NCI-H1694 treated with DMSO at 0.1 percent for 48 hours (cell line): ENCODE measurements at places on chromosomes 12 and 14.

- DNase-seq: no peak
Observed at GRCh38 chr14:88010331-88010730, 5.4 kb downstream of the GPR65 start.

DNA sequence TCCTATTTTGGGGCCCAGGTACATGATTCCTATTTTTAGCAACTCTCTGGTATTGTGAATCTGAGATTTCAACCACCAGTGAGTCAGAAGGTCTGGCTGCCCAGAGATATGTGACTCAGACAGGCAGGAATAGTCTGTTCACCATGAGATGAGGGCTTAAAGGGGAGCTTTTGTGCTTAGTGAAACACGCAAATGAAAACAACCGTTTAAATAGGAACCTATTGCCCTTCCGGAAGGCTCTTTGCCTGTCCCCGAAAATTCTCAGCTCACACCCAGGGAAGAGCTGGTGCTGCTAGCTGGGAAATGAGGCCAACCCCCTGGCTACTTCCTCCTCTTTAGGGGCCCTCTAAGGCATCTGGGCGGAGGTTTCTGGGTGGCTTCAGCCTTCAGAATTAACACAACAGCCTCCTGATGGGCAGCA, 283.6 kb downstream of the CACNA1C start:
- DNase-seq: no peak

DNA sequence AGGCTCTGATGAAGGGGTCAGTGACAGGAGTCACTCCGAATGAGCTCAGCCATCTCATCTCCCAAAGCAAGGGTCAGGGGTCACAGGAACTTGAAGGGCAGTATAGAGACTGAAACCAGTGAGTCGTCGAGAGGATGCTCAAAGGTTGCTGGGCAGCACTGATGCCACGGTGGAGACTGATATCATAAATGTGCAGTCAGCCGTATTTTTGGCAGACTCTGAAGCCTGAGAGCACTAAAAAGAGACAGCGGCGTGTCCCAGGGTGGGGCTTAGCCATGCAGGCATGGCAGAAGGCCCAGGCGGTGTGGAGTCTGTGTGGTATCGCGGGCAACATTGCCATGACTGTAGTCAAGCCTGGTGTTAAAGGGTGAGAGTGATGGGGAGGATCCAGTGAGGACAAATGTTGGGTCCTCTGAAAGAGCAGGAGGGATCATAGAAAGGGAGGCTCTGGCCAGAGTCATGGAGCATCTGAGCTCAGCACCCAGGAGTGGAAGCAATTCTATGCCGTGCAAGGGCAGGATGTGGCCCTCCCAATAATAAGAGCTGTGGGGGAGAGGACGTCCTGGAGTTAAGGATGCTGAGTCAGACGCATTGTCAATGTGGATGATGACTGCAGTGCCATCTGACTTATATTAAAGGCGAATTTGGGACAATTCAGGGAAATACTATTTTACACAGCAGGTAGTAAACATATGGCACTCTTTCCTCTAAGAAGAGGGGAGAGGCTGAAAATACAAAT, 241.2 kb upstream of the FKBP4 start:
- DNase-seq: no peak

- DNase-seq: no peak
Observed at GRCh38 chr14:98726585-98727405, 545.2 kb downstream of the BCL11B start.

GRCh38 chr14:83257466-83258439, 1724.1 kb upstream of the SEL1L start:
- DNase-seq: no peak

GRCh38 chr12:62802321-62802720, 132.6 kb downstream of the PPM1H start:
- DNase-seq: no peak

DNA sequence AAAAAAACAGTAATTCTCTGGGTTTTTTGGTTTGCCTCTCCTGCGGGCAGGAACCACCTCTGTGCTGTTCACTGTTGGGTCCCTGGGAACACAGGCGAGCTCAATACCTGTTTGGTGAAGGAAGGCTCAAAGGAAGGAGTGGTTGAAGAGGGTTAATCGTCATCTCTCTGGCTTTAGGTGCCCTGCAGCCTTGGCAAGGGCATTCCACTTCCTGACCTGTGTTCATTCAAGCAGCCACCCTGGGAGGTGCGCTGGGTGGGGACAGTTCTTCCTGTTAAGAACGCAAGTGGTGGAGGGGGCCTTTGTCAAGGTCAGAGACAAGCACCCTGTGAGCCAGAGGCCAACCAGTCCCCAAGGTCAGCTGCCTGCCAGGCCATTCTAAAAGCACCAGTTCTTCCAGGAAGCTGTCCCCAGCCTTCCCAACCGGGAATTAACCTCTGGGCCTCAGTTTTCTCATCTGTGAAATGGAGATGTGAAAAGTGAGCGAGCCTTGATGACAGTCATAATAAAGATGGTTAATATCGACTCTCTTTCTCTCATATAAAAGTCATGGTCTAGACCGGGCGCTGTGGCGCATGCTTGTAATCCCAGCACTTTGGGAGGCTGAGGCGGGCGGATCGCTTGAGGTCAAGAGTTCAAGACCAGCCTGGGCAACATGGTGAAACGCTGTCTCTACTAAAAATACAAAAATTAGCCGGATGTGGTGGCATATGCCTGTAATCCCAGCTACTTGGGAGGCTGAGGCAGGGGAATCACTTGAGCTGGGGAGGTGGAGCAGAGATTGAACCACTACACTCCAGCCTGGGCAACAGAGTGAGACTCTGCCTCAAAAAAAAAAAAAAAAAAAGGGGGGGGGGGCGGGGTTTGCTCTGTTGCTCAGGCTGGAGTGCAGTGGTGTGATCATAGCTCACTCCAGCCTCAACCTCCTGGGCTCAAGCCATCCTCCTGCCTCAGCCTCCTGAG, 6.1 kb downstream of the RHOF start:
- DNase-seq: no peak

DNA sequence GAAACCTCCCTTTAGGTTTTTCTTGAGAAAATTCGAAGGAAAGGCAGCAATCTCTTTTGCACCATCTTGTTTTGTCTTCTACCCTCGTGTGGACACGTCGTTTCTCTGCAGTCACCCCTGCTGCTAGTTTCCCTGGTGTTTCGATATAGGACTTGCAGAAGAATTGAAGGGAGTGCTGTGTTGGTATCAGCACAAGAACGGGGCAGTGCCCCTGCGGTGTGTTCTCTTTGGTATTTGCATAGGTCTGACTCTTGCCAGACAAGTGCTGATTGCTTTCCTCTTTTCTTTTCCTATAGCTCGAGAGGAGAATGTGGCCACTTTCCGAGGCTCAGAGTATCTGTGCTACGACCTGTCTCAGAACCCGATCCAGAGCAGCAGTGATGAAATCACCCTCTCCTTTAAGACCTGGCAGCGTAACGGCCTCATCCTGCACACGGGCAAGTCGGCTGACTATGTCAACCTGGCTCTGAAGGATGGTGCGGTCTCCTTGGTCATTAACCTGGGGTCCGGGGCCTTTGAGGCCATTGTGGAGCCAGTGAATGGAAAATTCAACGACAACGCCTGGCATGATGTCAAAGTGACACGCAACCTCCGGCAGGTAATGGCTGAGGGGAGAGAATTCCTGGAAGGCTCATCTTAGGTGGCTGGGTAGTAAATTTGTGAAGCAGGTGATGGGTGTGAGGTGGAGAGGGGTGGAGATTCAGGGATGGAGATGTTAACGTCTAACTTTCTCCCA, 474.8 kb downstream of the NRXN3 start:
- no peak for DNase-seq

GRCh38 chr12:122927756-122928403, 32.0 kb upstream of the VPS37B start:
- no peak for DNase-seq
